ENCODE measurements at places on chromosomes 2 and 18.

- DNase-seq = no peak
These were observed 106.5 kb upstream of the ETAA1 start for GRCh38 chr2:67290451-67291290.

DNA sequence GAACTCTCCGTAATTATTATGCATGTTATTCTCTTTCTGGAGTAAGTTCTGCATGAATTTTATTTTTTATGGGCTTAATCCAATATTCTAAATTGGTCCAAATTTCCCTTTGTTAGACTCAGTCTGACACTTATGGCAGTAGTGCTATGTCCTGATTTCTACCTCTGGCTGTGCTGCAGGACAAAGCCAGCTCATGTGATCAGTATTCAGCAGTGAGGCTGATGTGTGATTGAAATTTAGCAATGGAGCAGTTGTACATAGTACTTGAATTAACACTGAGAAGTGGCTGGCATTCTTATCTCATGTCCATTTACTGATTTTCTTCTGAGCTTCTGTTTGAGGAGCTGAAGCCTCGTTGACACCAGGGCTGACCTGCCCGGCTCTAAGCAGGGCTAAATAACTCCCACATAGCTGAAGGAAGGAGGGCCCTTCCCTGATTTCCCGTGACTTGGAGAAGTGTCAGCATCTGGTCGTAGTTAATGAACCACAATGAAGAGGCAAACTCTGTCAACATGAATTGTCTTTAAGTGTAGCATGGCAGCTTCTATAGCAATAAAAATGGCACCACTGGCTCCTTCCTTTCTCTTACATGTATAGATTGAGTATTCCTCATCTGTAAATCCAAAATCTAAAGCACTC lies 159.0 kb upstream of the RASGRP3 start:
- DNase-seq = no peak

GRCh38 chr2:31197669-31198068 lies 19.6 kb downstream of the CAPN14 start:
- DNase-seq = no peak

DNA sequence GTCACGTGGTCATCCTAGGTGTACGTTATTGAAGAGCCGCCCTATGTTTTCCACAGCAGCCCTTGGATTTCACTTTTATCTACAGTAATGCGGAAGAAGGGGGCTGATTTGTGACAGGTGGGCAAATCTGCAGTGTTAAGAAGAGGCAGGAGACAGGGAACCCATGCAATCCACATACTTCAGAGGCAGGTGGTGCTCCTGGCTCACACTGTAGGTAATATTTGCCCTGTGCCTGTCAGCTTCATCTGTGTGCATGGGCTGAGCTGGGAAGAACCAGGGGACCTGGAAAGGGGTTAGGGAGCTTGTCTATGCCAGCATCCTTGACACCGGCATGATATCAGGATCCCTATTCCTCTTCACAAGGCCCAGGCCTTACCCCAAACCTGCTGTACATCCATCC lies 183.9 kb downstream of the SH3RF3 start:
- no peak for DNase-seq

DNA sequence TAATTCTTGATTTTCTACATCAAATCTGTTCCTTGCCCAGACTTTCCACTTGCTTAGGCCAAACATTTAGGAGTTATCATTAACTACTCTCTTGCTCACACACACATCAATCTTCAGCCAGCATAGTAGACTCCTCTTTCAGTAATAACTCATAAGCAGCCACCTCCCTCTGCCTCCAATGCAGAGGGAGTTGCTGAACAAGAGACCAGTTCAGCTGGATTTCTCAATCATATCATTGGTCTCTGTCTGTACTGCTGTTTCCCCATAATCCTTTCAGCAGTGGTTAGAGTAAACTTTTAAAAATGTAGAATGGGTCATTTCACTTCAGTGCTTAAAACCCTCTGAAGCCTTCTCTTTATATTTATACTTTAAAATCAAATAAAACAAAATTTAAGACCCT lies 112.9 kb downstream of the SLC39A10 start:
- no peak for DNase-seq

- DNase-seq = no peak
These were observed 212.1 kb upstream of the NETO1 start for GRCh38 chr18:73079920-73080319.

- DNase-seq = no peak
These were observed 116.2 kb downstream of the MTCL1 start for GRCh38 chr18:8821531-8821930.

All from muscle of arm (tissue), 14 donors.